ENCODE measurements at places on chromosomes 2 and 18.

- no peak for DNase-seq
These were observed 3.5 kb downstream of the NOL10 start for GRCh38 chr2:10686176-10686730.

GRCh38 chr2:116833052-116833451, 981.4 kb upstream of the DDX18 start:
- no peak for DNase-seq

DNA sequence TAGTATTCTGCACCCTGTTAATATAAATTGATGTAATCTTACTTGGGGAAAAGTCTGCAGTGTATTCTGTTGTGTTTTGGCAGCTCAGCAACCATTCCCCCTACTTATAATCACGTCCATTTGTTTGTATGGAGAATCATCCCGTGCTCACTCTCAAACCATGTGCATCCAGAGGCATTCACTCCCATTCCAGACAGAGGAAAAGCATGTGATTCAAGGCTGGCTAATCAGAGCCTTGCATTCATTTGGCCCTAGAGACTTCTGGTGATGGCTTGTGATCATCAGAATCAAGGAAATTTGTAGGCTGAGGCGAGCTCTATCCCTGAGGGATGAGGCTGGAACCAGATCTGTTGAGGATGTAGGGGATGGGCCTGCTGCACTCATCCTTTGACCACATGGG, 5.1 kb upstream of the WIPF1 start:
- no peak for DNase-seq

GRCh38 chr2:212409560-212409959, 129.0 kb downstream of the ERBB4 start:
- DNase-seq = no peak

GRCh38 chr2:18976168-18976961, 382.1 kb downstream of the OSR1 start:
- DNase-seq = peak; percentile 26

GRCh38 chr2:133518700-133519344, 49.4 kb downstream of the NCKAP5 start:
- DNase-seq = no peak

GRCh38 chr2:139916822-139917221, 1136.6 kb upstream of the NXPH2 start:
- DNase-seq = no peak

DNA sequence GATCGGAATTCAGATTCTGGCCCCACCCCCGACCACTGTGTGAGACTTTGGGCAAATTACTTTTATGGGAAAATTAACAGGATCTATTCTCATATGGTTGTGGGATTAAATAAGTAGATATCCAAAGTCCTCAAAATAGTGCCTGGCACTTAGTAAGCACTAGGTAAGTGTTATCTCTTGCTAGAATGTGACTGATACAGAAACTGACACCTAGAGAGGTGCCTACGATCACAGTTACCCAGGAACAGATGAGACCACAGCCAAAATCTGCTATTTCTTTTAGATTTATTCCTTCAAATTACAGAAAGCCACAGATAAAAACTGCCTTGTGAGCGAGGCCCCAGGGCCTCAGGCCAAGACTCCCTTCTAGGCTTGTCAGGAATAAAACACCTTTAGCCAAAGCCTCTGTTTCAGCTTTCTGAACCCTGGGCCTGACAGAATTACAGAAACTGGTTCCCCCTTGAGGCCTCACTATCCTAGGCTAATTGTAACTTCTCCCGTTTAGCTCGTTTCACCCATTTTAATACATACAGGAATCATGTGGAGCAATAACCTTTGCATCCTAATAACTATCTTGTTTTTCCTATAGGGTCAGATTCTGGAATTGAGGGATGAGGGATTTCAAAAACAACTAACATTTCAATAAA, 22.3 kb upstream of the CHMP1B start:
- no peak for DNase-seq

DNA sequence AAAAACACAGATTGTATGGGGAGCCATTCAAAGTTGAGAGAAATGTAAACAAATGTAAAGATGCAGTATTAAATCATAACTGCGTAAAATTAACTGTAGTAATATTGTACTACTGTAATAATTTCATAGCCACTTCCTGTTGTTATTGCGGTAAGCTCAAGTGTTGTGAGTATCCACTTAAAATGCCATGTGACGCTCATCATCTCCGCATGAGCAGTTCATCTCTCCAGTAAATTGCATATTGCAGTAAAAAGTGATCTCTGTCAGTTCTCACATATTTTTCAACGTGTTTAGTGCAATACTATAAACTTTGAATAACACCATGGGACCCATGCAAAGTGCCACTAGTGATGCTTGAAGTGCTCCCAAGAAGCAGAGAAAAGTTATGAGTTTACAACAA, 41.8 kb upstream of the SP3 start:
- DNase-seq = no peak

- no peak for DNase-seq
These were observed 92.6 kb upstream of the KCNE4 start for GRCh38 chr2:222959358-222959757.

DNA sequence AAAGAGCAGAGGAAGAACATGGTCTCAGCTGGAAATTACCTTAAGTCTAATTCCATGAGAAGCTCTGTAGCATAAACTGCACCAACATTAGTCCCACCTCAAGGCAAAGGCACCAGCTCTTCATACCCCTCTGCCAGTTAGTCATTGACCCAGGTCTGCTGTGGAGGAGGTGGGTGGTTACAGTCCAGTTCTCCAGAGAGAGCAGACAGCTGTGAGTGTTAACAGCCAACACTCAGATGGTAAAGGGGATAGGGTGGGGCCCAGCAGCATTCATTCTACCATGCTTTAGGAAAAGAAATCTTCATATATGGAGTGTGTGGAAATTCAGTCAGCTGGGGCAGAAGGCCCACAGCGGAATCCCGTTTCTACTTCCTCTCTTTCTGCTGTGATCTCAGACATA, 159.7 kb upstream of the FBXO11 start:
- no peak for DNase-seq

DNA sequence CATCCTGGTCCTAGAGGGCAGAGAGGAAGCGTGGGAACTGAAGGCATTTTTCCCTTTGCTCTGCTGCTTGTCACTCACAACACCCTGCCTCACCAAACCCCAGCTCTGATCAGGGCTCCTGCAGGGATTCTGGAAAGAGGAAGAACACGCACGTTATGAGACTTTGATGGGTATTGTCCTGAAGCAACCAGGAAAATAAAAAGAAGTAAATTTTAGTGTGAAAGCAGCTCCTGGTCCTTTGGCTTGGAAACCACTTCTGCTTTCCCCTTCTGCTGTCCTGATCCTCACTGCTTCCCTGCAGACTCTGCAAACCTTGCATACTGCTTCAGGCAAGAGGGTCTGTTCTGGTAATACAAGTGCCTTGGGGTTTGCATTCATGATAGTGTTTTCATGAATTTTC, 164.1 kb downstream of the SLC8A1 start:
- DNase-seq = no peak

DNA sequence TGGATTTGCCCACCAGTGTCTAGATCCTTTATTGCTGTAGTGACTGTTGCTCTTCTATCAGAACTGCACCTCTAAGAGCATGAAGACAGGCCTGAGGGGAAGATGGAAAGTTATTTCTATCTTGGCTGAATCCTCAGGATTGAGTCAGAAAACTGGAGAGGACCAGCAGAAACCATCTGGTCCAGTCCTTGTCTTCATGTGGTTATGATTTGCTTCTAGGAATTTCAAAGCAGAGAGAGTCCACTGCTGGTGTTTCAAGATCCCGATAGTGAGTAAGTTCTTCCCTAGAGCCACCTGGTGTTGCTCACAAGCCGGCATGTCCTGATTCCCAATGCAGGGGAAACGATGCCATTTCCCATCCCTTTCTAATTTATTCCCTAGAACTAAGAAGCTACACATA, 84.2 kb downstream of the NCKAP5 start:
- DNase-seq = no peak

DNA sequence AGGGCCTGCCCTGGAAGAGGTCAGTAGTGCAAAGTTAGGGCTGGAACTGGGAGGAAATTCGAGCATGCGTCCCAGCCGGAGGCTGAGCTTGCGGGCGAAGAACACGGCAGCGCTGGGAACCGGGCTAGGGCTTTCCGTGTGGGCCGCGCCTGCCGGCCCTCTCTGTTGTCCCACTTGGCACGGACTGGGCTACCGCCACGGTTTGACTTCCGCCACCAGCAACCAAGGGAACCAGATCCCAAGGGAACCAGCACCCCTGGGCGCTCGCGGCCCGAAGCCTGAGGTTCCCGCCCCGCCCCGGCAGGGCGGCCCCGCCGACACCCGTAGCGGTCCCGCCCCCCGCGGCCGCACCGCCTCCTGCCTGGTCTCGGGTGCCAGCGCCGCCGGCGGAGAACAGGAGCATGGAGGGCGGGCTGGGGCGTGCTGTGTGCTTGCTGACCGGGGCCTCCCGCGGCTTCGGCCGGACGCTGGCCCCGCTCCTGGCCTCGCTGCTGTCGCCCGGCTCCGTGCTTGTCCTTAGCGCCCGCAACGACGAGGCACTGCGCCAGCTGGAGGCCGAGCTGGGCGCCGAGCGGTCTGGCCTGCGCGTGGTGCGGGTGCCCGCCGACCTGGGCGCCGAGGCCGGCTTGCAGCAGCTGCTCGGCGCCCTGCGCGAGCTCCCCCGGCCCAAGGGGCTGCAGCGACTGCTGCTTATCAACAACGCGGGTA, at the start of gene SPR:
TSS of gene SPR (plus strand) at position 377 of the 708 bp plus-strand sequence. CDS start at position 402, 25 bp downstream.
- peak; percentile 83 for DNase-seq

- no peak for DNase-seq
These were observed 101.3 kb downstream of the CELF4 start for GRCh38 chr18:37464257-37464656.

DNA sequence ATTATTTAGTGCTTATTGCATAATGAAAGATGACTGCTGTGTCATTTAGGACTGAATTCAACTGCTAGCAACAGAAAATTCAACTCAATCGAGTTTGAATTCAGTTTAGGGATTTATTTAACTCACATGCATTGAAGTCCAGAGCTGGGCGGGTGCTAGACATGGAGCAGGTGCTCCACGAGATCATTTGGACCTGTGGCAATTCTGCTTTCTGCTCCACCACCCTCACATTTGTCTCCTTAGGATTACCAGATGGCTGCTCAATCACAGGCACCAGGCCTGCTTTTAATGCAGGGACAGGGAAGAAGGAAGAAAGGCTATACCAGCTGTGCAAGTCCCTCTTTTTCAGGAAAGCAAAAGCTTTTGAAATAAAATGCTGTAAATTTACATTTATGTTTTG, 572.9 kb upstream of the SLC8A1 start:
- DNase-seq = no peak

- no peak for DNase-seq
These were observed 342 bp downstream of the CYB5A start for GRCh38 chr18:74291472-74291770.

DNA sequence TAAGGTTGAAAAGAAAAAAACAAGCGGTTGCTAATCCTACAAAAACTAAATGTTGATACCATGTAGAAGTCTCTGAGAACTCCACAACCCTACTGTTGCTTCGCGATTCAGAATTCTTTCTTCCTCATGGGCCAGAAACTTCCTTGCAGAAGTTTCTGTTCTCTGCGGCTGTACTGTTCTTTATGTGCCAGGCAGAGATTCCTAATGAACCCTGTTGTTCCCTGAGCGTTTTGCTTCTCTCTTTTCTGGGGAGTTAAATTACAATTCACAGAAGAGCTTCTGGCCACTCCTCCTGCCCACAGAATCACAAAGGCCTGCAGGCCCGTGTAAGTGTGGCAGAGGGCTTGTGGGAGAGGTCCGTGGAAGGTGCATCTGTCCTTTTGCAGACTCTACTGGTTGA, 1.8 kb upstream of the THNSL2 start:
- no peak for DNase-seq

DNA sequence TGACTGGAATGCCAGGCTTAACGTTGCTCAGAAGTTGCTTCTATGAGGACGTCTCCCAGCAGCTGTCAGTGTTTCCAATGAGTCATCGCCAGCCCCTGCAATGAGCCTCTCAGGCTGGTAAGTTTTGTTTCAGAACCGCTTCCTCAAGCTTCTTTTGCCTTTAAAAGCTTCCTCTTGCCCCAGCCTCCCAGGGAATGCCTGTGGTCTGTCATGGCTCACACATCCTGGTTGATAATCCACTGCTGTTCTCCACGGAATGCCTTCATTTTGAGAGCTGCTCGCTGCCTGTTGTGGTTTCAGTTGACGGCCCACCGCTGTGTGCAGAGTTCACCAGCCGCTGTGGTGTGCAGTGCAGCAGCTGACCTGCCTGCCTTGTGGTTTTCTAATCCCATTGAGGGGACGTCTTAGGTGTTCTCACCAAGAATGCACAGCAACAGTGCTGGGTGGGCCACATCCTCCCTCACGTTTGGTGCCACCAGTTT, 96.4 kb downstream of the RTP5 start:
- peak; percentile 49 for DNase-seq

Data from MM.1S (cell line).